ENCODE measurements at places on chromosomes 2 and 18. TPM values are rescaled to one million over a fixed set of nuclear protein-coding genes. Genes with fewer than 3 reads are reported as not detected.

Gene SKOR2
- total RNA-seq = not detected

Gene PROC
- total RNA-seq = not detected

Gene RIOK3
- 49.3 TPM for total RNA-seq

Gene RPS27A
- total RNA-seq = 472 TPM

Gene TRIM43
- not detected for total RNA-seq
